ENCODE measurements at places on chromosomes 6 and 20.

- no peak for DNase-seq
Measured at GRCh38 chr6:131122516-131122915, 12.8 kb upstream of the AKAP7 start.

DNA sequence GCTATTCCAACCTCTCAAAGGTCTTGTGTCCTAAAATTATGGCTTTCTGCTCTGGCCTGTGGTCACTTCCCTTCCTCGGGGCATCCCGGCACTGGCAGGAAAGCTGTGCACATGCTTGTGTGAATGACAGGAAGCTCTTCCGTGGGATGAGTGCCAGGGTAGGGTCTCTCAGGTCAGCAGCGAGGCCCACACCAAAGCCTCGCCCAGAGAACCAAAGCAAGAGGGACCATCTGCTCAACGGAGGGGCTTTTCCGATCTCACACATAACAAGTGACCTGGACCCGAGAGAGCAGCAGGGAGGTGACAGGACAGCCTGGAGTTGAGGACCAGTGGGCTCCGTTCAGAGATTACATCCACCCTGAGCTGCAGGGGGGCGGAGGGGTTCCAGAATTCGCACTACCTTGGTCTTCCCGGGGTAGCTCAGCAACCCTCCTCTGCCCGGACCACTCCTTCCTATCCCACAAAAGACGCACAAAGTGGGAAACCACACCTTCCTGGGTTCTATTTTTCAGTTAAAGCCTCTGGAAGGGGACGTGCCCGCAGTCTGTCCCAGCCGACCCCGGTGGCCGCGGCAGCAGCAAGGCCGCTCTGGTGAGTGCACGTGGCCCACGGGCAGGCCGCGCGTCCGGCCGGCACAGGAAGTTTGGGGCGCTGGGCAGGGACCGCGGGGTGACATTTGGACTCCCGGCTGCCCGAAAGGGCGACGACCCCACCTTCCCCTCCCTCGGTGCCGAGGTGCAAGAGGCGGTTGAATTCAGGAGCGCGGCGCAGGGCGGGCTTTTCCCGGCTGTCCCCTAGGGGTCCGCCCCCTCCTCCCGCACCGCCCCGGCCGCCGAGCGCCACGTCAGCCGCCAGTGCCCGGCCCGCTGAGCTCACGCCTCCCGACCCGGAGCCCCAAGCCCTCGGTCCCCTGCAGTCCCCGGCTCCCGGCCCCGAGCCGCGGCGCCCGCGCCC lies 988 bp downstream of the TXNDC5 start:
- DNase-seq = no peak

DNA sequence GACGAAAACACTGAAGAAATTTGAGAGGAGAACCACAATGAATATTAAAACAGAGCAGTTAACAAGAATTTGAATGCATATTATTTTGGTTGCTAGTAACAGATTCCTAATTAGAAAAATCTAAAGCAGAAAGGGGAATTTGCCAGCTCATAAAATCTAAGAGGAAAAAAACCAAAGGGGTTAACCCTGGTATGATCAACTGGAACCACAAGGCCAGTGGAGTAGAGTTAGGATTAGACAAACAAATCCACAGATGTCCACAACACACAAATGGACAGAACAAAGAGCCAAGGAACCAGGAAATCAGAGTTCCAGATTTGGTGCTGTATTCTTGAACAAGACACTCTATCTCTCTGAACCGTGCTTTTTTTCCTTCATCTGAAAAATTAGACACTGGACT lies 195.0 kb downstream of the TASP1 start:
- no peak for DNase-seq

DNA sequence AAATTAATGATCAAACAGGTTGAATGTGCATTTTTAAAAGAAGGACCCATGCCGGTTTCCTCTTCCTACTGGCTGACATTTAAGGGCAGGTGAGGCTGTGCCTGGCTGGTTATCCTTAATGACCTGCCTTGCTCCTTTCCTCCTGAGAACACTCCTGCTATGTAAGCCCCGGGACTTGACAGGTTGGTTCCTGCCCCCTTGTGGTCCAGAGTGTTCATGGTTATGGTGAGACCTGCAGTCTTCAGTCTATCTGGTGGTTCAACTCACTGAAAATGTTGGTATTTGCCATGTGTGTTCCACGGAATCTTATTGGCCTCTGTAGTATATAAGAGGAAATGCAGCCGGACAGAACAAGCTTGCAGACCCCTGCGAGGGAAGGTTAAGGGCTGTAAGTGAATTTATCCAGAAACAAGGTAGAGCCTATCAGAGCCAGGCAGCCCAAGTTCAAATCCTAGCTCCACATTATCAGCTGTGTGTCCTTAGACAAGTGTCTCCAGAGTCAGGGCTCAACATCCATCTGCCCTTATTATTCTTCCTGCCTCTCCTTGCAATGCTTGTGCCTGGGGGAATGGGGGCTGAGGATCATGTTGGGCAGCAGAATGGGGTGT lies 5.2 kb upstream of the BPIFA3 start:
- DNase-seq = peak; percentile 0

DNA sequence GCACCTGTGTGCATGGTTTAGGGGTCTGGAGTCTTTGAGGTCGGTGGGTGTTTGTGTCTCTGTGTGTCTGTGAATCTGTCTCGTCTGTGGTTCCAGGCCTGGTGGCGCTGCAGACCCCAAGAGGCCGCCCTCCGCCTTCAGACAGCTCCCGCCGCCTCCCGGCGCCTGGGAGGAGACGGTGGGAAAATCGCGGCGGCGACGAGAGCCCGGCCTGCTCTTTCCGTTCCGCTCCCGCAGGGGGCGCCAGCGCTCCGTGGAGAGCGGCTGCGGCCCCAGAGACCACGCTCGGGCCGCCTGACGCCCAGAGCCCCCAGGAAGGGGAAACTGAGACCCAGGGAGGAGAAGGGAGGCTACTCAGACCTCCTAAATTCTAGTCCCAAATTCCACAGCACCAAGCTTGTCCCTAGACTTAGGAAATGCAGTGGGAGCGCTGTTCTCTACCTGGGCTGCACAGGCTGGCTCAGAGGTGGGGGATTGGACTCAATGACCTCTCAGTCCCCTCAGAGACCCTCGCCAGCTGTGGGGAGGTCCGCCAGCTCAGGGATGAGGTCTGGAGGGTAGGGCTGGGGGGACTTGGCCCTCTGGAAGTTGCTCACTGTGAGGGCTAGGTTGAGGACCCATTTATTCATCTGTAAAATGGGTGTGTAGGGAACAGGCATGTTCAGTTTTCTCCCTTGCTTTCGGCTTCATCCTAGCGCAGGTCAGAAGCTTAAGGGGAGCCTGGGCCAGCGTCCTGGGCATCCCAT lies 36.9 kb upstream of the BLCAP start:
- no peak for DNase-seq

DNA sequence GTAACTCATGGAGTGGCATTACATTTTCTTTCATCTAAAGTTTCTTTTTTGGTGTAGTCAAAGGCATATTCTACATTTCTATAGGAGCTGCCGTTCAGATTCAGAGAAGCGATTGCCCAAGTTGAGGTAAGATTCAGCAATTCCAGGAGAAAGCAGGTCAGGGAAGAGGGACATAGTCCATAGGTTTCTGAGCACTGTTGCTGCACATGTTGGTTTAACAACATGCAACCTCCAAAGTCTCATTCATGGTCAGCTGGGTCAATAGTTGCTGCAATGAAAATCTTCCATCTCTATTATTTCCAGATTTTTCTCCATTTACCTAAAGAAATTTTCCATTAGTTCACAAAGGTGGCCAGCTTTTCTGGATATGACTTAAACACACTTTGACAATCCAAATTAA lies 682.3 kb upstream of the MAN1A1 start:
- DNase-seq = no peak

DNA sequence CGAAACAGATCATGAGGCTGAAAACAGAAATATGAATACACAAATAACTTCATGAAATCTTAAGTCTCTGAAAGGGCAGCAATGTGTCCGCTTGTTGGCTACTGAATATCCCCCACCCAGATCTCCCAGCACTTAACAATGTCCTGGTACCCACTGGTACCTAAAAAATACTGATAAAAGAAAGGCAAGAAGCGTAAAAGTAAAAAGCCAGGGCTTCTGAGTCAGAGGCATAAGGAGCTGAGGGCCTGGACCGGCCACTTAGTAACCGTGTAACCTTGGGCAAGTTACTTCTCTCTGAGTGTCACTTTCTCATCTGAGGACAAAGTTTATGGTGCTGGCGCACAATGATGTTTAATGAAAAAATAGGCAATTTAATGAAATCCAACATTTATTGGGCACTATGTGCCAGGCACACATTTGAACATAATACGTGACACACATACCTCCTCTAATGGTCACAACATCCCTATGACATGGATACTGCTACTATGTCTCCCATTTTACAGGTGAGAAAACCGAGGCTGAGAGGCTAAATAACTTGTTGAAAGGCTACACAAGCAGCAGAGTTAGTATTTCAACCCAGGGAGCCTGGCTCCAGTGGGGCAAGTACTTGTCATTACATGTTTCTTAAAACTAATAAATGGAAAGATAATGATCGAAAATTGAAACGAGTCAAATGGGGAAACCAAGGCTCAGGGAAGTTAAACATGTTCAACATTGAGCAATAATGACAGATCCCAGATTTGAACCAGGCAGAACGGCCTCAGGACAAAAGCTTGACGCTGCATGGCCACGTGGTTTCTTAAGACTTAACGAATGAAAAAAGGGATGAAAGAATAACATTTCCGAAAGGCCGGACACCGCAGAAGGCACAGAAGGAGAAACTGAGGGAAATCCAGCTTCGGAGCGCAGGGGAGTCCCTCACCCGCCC lies 828 bp downstream of the TP53RK start:
- no peak for DNase-seq

GRCh38 chr6:157728183-157728881 lies 94.7 kb upstream of the SNX9 start:
- no peak for DNase-seq

GRCh38 chr6:56314683-56315523 lies 67.5 kb upstream of the COL21A1 start:
- no peak for DNase-seq

GRCh38 chr6:156396068-156396771 lies 381.0 kb upstream of the ARID1B start:
- DNase-seq = no peak

DNA sequence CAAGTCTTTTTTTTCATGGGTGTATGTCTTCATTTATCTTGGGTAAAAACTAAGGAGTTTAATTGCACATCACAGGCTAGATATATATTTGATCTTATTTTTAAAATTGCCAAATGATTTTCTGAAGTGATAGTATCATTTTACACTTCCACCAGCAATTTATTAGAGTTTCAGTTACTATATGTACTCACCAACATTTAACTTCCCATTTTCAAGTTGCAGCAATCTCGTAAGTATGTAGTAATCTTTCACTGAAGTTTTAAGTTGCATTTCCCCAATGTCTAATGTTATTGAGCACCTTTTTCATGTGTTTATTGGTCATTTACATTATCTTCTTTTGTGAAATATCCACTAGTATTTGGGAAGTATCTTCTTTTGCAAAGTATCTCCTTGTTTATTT lies 277.4 kb upstream of the CNR1 start:
- no peak for DNase-seq

GRCh38 chr6:131819572-131820124 lies 11.8 kb downstream of the ENPP1 start:
- no peak for DNase-seq

- no peak for DNase-seq
Measured at GRCh38 chr20:59606566-59606965, 2.2 kb downstream of the PHACTR3 start.

- no peak for DNase-seq
Measured at GRCh38 chr6:115766745-115767462, 293.8 kb downstream of the FRK start.

DNA sequence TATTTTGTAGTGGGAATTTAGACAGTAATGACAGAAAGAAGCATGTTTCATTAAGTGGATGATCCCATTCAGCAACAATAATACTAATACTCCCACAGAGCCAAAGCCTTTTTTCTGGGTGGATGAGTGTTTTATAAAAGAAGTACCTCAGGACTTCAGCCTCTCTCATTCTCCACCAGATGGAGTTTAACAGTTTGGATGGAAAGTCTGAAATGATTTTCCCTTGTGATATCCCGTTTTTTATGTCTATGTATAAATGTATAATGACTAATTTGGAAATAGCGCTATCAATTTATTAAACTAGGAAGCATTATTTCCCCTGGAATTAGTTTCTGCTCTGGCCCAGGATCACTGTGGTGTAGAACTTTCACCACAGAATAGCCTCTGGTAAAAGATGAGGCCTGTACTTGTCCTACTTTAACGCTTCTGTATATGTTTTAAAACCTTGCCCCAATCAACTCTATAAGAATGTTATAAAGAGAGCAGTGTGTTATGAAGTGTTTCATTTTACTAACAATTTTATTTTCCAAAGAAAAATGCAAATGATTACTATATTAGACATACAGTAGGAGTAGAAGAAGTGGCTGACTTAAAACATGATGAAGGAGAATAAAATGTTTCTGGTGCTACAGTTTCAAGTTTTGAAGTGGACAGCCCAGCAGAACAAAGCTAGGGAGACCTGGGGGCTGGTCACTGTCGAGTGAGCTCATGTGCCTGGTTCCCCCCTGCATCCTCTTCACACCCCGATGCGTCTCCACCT lies 135.6 kb downstream of the HIVEP1 start:
- no peak for DNase-seq

DNA sequence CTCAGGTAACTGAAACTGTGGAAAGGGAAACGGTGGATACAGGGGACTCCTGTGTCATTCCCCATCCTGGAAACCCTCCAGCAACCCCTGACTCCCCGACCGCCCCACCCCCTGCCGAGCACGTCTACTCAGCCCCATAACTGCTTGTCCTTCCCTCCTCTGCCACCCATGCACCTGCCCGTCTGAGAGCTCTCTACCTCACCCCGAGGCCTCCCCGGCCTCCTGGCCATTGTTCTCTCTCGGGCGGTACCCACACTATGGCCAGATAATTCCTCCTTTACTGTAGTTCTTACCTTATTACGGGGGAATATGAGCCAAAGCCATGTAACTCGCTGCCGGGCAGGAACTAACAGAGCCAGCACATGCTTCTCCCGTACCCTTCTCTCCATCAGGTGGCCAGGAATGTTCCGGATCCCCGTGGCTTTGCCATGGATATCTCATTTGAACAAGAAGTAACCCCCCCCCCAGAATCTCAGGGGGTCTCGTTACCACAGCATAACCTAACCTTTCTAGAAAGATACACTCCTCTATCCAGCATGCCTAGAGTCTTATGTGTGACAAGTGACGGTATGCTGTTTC lies 4.8 kb upstream of the IRF4 start:
- DNase-seq = no peak

GRCh38 chr6:169371344-169372127 lies 117.9 kb upstream of the THBS2 start:
- no peak for DNase-seq

- DNase-seq = no peak
Measured at GRCh38 chr6:34901930-34902329, 12.9 kb downstream of the ANKS1A start.

DNA sequence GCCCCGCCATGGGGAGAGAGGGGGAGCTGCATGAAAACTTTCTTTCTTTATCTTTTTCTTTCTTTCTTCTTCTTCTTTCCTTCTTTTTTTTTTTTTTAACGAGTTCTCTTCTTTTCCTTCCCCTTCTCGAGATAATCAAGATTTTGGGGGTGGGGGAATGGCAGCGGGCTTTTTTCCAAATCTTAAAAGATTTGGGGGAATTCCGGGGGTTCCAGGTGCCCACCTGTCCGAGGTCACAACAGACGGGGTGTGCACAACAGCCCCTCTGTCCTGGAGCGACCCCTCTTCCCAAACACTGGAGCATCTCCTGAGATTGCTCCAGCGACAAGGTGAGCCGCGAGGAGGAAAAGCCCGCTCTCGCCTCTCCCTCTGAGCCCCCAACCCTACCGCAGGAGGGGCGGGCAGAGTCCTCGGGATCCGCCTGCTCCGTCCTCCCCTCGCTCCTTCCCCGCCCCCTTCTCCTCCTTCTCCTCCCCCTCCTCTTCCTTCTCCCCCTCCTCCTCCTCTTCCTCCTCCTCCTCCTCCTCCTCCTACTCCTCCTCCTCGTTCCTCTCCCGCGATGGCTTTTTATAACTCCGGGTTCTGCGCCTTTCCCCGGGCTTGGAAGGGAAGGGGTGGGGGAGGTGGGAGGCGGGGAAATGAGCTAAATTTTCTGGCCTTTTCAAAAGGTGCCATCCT lies 689 bp upstream of the KCNB1 start:
- no peak for DNase-seq
